Dorsolateral prefrontal cortex (tissue), 122 donors: ENCODE measurements at places on chromosomes 16 and 17.

- no peak for DNase-seq
These were observed 606.0 kb upstream of the SALL1 start for GRCh38 chr16:51757124-51757470.

DNA sequence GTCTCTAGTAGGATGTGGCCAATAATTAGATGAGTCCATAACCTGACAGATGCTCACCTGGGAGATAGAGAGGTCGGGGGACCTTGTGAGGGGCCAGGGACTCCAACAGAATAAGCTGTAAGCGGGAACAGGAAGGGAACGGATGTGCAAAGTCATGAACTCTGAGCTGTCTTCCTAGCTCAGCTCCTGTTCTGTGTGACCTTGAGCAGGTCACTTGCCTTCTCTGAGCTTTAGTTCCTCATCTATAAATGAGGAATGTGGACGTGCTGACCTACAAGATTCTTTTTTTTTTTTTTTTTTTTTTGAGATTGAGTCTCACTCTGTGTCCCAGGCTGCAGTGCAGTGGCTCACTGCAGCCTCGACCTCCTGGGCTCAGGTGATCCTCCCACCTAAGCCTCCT, 58.9 kb downstream of the AKAP1 start:
- DNase-seq = no peak

DNA sequence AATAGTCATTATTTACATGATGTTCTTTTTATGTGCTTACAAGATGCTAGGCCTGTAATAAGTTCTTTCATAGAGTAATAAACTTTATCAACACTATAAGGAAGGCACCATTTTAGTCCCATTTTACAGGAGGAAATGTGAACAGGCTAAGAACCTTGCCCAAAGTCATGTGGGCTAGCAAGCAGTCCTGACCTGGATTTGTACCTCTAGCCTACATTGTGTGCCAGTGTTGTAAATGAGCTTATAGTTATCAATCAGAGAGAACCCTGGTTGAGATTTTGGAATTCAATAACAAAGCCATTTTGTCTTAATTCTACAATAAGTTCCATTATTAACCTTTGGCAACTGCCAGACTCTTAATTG, 6.7 kb upstream of the TBKBP1 start:
- DNase-seq = no peak

GRCh38 chr16:83781-84615, 6.0 kb downstream of the MPG start:
- DNase-seq = no peak

DNA sequence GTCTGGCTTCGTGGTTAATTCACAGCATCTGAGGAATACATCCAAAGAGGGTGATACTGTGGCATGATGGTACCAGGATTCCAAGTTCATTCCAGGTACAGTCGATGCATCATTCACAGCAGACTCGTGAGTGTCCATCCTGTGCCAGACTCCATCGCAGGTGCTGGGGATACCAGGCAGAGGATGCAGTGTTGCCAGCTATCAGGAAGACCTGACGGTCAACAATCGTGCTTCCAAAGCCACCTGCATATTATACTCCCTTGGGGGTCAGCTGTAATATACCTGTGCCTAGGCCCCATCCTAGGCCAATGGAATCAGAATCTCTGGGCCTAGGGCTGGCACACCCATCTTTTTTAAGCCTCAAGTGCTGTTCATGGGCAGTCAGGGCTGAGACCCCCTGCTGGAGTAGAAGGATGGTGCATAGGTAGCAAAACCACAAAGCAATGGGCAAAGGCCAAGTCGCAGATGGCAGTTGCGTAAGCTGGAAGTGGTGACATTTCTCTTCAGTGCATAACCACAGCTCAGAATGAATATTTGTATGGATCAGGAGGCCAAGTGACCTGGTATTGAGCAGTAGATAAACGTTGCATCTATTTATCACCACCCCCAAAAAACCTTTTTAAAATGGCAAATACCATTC, 42.9 kb upstream of the C16orf78 start:
- DNase-seq = no peak

DNA sequence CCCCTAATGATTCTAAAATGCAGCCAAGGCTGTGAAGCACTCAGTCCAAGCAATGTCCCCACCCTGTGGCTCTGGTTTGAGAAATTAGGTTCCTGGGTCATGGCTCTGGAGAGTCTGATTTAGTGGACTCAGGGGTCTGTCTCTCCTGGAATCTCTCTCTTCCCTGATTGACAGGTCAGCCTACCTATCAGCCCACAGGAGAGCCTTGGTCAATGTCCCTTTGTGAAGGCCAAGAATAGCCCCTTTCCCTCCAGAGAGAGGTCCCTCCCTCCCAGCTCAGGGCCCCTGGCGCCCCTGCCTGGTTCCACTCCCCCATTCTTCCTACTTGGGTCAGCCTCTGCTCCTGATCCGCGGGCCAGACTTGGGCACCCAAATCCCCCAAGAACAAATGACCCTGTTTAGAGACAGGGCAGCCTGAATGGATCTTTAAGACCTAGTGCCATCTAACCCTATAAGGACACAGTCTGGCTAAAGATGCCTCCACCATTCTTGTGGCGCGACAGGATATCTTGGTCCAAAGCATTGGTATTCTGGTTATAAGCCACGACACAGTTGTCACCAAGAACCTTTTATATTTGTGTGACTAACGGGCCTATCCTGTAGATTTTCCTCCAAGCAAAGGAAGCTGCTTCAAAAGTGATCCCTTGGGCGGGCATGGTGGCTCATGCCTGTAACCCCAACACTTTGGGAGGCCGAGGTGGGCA, 38.3 kb upstream of the PRSS54 start:
- no peak for DNase-seq

DNA sequence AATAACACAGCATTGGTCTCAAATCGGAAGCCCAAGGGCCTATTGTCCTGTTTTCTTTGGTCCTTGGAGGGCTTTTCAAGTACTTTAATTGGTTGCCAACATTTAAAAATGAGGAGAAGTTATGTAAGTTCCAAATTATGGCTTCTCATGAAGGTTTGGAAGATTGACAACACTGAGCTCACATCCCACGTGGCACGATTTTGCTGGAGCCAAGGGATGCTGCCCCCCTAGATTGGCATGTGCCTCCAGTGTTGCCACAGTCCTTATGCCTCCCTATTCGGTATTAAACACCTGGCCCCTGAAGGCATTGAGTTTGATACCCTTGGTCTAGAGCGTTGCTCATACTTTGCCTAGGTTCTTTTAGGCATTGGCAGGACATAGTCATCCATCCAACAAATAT, 108.0 kb downstream of the ZNF18 start:
- no peak for DNase-seq

GRCh38 chr17:44967026-44967906, 837 bp downstream of the C1QL1 start:
- DNase-seq = no peak

- DNase-seq = no peak
These were observed 62.0 kb upstream of the AMZ2 start for GRCh38 chr17:68185820-68186219.

DNA sequence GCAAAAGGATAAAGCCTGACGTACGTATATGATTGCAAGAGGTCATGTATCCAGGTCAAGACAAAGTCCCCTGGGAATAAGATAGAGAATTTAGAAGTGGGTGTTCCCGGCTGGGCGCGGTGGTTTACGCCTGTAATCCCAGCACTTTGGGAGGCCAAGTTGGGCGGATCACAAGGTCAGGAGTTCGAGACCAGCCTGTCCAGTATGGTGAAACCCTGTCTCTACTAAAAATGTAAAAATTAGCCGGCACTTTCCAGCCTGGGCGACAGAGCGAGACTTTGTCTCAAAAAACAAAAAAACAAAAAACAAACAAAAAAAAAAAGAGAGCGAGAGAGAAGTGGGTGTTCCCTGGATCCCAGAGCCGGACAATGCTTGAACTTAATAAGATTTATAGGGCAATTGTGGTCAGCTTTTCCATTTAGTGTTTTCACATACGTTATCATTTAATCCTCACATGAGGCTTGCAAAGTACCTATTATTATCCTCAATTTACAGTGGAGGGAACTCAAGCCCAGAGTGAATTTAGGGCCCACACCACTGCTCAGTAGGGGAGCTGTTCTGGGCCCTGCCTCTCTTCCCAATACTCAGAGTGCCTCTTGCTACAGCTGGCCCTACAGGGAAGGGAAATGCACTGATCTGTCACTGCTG, 481 bp upstream of the GLTPD2 start:
- no peak for DNase-seq

DNA sequence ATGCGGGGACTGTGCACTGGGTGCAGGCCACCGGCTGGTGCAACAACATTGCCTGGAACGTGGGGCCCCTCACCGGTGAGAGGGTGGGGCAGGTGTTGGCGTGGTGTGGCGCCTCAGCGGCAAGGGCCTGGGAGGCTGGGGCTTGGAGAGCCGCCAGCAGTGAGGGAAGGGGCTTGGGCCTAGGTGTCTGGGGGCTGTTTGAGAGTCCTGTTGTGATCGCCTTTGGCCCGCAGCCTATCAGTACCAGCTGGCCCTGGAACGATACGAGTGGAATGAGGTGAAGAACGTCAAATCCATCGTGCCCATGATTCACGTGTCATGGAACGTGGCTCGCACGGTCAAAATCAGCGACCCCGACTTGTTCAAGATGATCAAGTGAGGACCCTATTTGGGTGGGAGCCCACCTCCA, 2.6 kb upstream of the TMEM88 start:
- DNase-seq = no peak

DNA sequence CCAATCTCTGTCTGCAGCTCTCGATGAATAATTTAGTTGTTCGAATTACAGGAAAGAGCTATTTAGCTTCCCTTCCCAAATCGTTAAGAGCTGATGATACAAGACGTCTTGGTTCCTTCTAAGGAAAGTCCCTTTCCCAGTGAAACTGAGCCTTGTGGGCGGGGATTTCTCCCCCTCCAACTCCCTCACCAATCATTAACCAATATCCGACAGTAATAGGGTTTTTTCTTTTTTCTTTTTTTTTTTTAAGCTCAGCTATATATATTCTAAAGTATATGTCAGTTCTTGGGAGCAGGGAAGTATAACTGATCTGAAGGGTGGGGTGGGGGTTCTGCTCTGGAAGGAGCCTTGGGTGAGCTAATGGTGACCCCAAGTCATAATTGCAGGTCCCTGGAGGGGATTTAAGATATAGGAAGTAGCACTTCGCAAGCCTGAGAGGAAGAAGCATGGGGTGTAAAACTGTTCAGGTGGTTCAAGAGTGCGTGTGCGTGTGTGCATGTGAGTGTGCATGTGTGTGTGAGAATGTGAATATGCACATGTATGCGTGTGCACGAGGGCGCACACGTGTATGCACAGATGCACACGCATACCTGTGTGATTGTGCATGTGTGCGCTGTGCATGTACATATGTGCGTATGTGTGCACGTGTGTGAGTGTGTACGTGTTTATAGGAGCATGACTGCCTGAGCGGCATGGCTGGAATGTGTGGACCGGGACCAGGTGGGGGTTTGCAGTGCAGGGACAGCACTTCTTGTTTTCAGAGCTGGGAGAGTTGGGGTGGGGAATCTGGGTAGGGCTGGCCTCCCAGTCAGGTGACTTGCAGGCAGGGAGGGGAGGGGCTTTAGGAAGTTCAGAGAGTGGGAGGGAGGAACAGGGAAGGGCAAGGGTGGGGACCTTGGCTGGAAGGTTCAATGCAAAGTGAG, 42.7 kb downstream of the SOCS3 start:
- DNase-seq = no peak

DNA sequence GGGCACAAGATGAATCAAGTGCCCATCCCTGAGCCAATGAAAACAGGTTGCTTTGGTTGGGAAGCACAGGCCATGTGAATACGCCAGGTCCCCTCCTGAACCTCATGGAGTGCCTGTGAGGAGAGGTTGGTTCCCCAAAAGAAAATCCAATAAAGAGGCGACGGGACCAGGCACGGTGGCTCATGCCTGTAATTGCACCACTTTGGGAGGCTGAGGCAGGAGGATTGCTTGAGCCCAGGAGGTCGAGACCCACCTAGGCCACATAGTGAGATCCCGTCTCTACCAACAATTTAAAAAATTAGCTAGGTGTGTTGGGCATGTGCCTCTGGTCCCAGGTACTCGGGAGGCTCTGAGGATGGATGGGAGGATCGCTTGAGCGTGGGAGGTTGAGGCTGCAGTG, 3.5 kb upstream of the CORO1A start:
- DNase-seq = no peak

DNA sequence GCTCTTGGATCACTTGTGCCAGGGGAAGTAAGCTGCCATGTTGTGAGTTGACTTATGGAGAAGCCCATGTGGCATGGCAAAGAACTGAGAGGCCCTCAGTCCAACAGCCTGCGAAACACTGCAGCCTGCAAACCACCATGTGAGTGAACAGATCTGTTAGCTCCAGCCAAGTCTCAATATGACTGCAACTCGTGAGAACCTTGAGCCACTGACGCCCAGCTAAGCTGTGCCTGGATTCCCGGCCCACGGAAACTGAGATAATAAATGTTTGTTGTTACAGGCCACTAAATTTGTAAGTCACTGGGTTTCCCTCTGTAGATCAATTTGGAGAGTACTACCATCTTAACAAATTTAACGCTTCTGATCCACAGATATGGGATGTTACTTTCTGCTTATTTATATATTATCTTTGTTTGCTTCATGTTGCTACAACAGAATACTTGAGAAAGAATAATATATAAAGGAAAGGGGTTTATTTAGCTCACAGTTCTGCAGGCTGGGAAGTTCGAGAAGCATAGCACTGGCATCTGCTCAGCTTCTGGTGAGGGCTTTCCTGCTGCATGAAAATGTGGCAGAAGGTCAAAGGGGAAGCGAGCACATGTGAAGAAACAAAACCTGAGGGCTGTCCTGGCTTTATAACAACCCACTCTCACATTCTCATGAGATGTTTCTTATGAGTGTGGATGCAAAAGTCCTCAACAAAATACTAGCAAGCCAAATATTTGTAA, 29.4 kb upstream of the ATP2A3 start:
- no peak for DNase-seq

GRCh38 chr16:87597324-87597830, 4.9 kb upstream of the JPH3 start:
- no peak for DNase-seq

- no peak for DNase-seq
These were observed 3.8 kb upstream of the PRSS33 start for GRCh38 chr16:2791174-2791573.

DNA sequence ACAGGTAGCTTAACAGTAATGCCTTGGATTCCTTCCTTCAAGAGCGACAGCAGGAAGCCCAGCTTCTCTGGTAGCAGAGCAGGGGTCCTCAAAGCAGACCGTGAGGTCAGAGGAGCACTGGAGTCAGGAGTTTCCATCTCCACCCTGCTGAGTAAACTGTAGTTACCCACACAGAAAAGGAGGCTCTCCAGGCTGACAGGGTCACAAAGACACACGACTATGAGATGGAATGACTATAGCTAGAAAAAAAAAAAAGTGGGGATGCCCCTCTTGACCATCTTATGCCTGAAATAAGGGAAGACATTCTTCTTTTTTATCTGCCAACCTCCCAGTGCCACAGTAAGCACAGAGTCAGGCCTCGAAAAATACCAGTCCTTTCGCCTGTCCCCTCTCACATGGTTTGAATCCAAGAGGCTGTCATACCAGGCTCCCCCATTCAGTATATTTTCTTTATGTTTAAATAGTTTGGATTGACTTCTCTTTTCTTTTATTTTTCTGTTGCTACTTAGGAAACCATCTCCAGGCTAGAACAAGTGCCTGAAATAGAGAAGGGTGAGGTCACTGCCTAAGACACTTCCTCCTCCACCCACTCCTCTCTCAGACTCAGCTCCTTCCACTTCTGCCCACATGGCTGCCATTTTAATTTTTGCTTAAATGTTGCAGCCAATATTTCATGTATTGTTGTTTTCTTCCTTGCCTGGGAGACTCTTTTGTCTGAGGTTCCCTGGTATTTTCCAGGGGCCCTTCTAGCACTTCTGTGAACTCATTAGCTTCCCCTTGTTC, 707.4 kb downstream of the MAF start:
- DNase-seq = no peak

GRCh38 chr17:80219763-80220053, 425 bp downstream of the SGSH start:
- DNase-seq = no peak
